NAMALWA (cell line): ENCODE measurements at places on chromosomes 1 and 21.
A peak's percentile ranks its signal among the peaks of the same experiment; 100 is the strongest.

DNA sequence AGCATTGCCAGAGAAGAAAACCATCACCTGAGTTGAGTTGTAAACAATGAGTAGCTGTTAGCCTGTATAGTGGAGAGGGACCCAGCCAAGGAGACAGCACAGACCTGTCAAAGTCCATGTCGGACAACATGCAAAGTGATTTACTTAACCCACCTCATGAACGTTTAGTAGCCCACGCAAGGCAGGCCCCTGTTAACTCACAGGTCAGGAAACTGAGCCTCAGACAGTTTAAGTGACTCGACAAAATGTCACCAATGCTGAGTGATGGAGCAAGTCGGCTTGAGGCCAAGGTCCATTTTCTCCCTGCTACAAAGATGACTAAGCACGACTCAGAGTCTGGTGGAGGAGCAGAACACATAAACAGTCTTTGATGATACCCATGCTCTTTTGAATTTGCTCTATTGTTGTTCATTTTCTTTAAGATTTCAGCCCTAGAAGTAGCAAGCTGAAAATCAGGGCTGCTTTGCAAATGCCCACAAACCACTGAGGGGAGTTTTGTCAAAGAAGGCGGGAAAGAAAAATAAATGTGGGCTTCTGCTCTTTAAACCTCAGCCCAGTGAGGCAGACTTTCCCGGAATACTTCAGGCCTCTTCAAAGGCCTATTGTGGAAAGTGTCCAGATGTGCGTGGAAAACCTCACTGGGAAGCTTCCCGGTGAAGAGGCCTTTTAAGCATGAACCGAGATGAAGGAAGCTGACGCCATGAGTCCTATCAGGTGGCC lies 83.8 kb upstream of the HOOK1 start:
- DNase-seq = no peak

- no peak for DNase-seq
Measured at GRCh38 chr21:43287111-43287760, 118.4 kb downstream of the CRYAA start.

GRCh38 chr1:74246315-74246714 lies 11.1 kb downstream of the TNNI3K start:
- DNase-seq = no peak

DNA sequence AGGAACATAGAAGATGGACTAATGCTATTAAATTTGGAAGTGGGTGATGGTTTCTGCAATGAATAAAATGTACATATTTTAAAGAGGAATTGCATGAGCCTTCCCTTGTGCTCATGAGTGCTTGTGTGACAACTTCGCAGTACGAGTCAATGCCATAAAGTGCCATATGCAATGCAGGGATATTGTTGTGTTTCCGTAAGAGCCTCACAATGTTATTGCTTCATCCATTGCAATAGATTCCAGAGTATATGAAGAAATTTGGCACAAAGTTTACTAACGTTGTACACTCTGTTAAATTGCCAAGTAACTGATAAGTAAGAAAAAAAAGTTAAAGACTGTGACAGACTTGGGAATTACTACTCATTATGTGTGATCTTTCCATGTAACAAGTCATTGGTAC lies 22.3 kb downstream of the BTG3 start:
- no peak for DNase-seq

- DNase-seq = no peak
Measured at GRCh38 chr1:86846164-86846647, 67.7 kb downstream of the SELENOF start.

GRCh38 chr1:151165281-151165737 lies 393 bp downstream of the LYSMD1 start:
- DNase-seq = no peak

DNA sequence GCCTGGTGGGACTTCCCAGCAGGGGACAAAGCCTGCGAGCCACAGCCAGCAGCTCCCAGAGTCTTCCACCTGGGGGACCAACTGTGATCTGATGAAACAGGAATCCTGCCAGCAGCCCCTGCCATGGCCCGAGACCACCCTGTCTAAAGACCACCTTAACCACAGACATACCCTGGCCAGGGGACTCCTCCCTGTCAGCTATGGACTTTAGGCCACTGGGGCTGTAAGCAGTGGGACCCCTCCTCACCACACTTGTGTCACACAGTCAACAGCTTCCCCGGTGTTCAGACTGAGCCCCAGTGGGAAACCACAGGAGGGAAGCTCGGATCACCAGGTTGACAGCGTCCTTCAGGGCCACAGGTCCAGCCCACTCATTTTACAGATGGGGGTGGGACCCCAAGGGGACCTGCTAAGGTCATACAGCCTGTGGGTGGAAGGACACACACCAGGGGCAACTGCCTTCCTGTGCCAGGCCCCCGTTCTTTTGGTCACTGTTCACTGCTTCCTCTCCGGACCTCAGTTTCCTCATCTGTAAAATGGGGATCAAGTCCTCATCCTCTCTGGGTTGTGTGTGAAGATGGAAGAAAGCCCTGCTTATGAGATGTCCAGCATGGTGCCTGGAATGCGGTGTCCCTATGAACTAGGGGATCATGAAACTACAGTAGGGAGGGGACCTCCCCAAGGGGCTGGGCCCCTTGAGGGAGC lies 11.4 kb downstream of the EPHA2 start:
- no peak for DNase-seq

GRCh38 chr1:168875831-168876230 lies 146.8 kb upstream of the DPT start:
- DNase-seq = no peak

DNA sequence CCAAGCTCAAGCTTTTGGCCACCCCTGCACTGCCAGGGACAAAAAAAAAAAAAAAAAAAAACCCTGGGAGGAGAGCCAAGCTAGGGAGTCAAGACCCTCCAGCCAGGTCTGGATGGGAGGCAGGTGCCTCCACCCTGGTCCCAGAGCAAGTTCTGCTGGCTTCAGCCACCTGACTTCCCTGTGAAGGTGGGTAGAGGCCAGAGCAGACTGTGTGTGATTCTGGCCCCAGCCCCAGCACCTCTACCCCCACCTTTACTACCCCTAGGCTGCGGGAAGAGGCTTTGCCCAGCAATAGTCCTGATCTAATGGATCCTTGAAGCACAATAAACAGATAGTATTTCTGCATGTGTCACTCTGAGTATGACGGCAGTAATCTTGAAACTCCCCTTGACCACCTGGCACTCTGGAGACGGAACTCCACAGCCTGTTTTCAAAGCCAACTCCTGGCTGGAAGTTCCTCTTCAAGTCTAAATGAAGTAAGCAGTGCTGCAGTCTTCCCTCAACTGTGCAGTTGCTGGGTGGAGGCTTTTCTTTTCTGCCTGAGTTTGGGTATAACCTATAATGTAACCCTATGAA lies 9.8 kb downstream of the PDZK1IP1 start:
- DNase-seq = no peak

- DNase-seq = no peak
Measured at GRCh38 chr1:41020109-41020576, 1.4 kb downstream of the SLFNL1 start.

DNA sequence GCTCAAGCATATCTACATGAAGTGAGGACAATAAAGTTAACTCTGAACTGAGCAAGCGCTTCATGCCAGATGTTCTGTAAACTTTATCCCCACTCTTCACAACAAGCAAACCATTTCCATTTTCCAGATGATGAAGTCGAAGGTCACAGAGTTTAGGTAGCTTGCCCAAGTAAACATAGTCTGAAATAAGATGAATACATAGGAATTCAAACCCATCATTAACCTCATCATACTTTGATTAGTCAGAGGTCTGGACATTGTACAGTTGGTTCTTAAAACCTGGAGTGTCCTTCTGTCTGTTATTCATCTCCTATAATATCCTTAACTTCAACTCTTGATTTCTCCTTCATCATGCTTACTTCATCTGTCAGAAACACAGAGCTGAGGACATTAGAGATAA lies 180.3 kb upstream of the C8B start:
- no peak for DNase-seq

DNA sequence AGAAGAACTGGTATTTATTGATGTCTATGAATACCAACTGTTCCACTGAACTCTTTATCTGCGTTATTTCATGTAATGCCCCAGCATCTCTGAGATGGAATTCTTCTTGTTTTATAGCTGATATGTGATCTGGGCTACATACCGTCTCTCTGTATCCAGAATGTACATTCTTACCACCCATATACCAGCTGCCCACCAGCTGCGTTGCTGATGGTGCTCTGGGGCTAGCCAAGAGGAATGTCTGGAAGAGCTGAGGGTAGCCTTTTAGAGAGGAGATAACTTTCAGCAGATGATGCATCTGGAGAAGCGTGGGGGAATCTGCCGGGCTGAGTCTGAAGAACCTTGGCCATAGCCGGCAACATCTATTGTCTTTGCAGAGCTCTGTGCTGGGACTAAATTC lies 137.5 kb downstream of the RYR2 start:
- DNase-seq = no peak

GRCh38 chr1:86468501-86468977 lies at the start of gene CLCA1:
CLCA1 (plus strand) TSS chr1:86468927; CDS start chr1:86468972, 45 bp downstream.
- no peak for DNase-seq

DNA sequence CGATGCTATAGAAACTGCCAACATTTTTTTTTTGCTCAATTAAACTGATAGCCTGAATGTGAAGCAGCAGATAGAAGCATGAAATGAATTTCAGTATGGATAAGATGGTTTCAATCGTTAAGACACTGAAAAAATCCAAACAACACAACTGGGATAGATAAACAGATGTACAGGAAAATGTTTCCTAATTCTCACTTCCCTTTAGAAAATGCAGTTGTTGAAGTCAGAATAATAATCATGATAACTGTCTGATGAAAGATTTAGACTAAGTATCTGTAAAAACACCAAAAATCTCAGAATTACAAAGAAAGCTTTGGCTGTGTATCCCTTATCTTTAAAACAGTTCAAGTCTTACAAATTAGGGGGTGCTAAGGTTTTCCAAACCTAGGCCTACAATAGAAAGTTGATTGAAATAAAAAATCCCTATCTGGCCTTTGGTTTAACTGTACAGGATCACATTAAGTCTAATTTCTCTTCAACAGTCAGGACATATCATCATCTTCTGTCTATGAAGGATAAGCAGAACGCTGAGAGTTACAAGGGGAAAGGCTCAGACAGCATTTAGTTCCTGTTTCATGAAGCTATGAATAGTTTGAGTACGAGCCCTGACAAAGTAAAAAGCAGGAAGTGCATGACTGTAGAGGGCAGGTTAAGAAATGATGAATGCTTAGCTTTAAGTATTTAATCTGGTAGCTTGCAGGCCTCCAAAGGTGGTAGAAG lies 203.2 kb downstream of the APP start:
- DNase-seq = peak; percentile 80
